ENCODE measurements at places on chromosomes 2 and 18. TPM values are rescaled to one million over a fixed set of nuclear protein-coding genes. Genes with fewer than 3 reads are reported as not detected.

FRZB gene
- not detected for total RNA-seq

DNA sequence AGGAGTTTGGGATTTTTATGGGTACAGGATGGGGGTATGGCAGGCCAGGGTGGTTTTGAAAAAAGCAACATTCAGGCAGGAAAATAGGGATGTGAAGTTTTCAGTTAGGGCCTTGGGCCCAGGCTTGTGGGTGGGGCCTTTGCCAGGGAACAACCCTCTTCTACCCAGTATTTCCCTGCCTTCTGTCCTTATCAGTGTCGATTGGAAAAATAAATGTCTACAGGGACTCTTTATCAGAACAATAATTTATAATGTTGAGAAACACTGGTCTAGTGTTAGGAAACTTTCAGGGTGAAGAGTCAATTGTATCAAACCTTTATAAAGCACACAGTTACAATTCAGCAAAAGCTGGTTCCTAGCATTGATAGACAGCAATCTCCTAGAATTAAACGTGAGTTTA is 214.1 kb upstream of the NABP1 start:
- DNase-seq, result no peak

DNA sequence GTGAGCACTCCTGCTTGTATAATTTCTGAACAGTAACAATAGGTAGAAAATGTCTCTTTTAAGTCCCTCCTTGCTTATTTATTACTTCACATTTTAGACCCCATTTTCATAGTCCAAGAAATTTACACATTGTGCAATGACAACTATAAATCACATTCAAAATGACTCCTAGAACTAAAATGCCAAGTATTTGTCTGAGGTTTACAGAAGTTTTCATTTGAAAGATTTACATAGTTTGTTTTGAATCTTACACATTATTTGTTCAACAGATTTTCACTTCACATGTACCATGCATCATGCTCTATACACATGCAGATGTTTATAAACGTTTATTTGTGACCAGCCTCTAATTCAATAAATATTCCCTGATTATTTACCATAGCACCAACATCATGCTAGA is 15.7 kb upstream of the TRIB2 start:
- no peak for DNase-seq

CGREF1 gene
- not detected for total RNA-seq

IHH gene
- not detected for total RNA-seq

DNA sequence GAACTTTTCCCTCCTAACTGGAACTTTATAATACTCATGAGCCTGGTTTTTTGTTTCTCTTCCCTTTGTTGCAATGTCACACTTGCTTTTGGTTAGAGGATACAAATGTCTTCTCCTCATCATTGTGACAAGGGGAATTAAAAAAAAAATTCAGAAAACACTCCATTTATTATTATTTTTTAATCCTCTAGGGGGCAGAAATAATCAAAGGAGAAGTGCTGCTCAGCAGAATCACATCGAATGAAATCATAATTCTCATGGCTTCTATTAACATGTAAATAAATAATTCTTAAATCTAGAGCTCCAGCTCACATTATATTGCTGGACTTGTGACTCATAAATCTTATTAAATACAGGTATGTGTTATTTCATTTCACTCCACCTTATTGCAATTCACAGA is 273.8 kb downstream of the TRIB2 start:
- no peak for DNase-seq

ST8SIA3 gene
- not detected for total RNA-seq

GRCh38 chr2:11492720-11493119 is 26.8 kb upstream of the E2F6 start:
- no peak for DNase-seq

DNA sequence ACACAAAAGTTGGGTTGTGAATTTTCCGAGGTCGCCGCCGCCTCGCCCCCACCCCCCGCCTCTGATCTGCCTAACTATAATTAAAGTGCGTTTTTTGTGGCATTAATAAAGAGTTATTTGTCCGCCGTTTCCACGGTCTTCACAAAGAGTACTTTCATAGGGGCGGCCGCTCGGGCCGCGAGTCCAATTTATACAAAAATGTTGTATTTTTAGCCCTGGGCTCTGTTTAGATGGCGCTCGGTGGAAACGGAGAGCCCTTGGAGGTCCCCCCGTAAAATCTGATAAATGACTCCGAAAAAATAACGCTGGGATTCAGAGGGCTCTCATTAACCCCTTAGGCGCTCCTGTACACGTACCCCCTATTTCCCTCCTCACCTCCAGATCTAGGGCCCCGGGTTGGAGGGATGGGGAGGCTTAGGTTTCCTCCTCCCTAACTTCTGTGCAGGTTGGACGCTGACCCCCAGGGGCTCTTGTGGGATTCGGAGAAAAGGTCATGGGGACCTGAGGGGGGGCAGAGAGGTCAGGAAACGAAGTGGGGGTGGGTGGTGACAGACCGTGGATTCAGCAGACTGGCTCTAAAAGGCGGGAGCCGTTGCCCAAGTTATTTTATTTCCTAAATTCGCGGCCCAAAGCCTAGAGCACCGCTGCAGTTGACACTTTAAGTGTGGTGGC is 1.9 kb downstream of the CYP26B1 start:
- DNase-seq, result no peak

DNA sequence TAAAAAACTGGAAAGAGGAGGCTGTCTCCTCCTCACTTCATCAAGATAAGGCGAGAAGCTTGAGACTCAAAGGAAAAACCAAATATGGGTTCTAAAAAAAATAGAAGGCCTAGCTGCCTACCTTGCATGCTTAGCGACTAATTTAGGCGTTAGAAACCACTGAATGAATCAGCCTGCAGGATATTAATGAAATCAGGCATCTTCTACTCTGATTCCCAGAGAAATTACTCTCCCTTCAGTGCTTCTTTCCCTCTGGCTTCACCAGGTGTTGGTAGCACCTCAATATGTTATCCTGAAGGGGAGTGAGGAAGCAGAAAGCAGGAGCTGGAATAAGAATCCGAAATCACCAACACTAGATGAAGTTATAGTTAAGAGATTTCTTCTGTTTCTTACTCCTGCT is 749.8 kb upstream of the NRXN1 start:
- no peak for DNase-seq

DNA sequence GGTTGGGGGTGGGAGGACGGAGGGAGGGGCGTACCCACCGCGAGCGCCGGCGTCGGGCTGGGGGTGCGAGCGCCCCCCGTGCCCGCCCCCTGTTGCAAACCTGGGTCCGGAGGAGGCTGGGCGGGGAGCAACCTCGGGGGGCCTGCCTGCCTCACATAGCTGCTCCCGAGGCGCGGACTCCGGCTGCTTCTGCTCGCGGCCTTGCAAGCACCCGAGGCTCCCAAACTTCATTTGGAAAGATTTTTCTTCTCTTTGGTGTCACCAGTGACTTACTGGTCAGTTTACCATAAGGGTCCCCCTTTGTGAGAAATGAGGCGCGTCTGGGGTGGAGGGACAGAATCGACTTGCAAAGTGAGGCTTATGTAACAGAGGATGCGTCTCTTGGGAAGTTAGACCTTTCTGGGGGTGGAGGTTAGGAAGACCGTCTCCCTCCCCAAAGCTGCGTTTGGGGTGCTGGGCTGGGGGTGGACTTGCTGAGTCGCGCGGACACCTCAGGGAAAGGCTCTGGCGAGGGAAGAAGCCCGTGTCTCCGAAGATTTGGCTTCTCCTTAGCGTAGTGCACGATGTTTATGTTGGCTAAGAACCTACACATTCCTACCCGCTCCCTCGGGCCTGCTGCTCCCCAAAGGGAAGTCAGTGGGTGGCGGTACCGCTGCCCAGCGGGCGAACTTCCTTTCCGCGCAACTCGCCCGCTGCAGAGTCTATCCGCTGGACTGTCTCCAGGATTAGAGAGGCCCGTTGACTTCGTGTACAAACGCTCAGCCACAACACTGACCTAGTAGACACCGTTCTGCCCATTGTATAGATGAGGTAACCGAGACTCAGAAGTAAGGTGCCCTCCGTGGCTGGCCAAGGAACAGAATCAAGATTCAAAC is 559 bp downstream of the TMEM37 start:
- no peak for DNase-seq

Measured in CD4-positive, CD25-positive, alpha-beta regulatory T cell (primary cell).